ENCODE measurements at places on chromosomes 12 and 14. TPM values are rescaled to one million over a fixed set of nuclear protein-coding genes. Genes with fewer than 3 reads are reported as not detected.

DNA sequence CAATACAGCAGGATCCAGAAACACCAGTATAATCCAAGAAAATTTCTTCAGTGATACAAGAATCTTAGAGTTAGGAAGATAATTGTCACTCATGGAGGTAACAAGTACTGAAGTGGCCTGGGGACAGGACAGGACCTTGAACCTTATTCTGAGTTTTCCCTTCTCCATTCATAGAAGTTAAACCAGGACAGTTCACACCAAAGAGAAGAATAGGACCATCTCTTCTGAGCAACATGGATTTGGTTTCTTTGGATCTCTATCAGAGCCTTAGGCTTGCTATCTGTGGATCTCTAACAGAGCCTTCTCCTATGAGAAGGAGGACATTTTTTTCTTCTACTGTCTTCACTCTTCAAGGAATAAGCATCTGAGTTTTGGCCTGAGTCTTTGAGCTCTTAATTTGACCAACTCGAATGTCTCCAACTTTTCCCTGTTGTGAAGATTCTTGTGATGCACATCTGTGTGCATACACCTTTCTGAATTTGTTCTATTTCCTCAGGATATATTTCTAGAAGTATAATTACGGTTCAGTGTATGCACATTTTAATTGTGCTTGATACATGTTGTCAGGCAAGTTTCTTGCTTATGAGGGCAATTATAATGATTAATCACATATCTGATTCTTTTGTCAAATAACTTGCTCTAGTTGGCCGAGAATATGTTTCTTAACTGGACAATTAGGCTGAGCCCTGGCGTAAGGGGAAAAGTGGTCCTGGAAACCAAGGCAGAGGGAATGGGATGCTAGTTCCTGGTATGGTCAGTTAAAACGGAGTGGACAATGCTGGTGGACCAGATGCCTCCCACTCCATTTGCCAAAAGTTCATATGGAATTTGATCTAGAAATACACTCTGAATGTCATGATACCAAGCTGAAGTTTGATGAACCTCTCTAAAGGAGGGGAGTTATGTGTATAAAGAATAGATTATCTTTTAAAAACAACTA is 6.6 kb downstream of the KRT6A start:
- DNase-seq: no peak

DNA sequence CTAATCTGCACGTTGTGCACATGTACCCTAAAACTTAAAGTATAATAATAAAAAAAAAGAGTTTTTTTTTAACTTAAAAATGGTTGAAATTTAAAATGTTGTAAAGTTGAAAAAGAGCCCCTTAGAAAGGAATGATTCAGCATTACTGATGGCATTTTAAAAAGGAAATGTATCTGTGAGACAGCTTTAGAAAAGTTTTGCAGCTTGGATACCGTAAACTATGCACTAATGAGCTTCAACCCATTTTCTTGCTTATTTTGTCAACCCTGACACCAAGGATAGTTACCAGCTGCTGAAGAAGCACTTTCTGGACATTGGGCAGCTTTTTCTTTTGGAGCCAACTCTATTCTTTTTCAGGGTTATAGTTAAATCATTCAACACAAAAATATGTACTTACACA is 4.3 kb downstream of the BICD1 start:
- DNase-seq: no peak

GRCh38 chr12:90854136-90854689 is 100.8 kb downstream of the CCER1 start:
- no peak for DNase-seq

Gene RHOJ
- 5.3 TPM for total RNA-seq

GRCh38 chr14:73744874-73745529 is 30.8 kb upstream of the PNMA1 start:
- DNase-seq: peak; percentile 70

Gene BHLHE41
- 5.7 TPM for total RNA-seq

DNA sequence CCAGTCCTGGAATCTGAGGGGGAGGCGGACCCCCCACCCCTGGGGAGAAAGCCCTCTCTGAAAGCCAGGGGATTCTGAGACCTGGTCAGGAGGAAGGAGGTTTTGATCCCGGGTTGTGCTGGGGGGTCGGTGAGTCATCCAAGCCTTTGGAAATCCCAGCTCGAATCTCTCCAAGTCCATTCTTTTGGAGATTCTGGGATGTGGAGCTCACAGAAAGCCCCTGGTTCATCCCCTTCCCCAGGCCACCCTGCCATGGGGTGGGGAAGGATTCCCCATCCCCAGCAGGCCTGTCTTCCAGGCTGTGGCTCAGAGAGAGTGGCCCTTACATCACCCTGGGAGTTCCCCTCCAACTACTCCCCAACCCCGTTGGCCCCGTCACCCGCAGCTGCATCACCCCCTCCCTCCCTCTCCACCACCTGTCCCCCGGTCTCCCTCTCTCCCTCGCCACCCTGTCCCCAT is 14.3 kb downstream of the EXOC3L4 start:
- no peak for DNase-seq

- DNase-seq: no peak
Observed at GRCh38 chr14:59481407-59481806, 2.8 kb downstream of the L3HYPDH start.

Gene LUM
- 175 TPM for total RNA-seq

DNA sequence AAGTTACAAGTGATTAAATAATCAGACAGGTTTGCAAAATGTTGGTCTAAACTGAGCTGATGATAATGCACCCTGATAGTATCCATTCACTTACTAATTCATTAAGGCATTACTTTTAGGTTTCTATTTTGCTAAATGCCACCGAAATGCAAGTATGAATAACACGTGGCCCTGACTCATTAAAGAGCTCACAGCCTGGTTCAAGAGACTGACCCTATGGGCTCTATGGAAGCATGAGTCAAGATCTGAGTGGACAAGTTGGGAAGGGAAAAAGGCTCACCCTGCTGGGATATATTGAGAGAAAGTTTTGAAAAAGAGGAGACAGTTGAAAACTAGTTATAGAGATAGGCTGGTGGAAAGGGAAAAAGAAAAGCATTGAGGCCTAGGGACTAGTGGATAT is 14.8 kb upstream of the LRRC9 start:
- no peak for DNase-seq

DNA sequence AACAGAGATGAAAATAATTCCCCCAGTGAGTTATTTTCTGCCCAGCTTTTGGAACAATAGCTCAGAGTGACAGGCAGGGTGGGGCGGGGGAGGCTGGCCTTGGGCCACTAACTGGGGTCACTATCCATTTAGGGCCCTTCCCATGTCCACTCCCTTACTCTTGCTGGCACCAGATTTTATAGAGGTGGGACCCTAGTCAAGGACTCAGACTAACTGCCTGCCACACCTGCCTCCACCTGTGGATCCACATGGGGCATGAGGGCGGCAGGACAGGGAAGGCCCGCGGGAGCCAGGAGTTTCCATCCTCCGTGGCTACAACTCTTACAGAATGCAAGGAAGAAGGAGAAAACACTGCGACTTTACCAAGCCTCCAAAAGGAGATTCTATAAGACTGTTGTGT is 10.1 kb downstream of the VDR start:
- peak; percentile 21 for DNase-seq

Gene FBRSL1
- 5.1 TPM for total RNA-seq

Gene GYS2
- not detected for total RNA-seq

Gene TMEM132C
- 1.7 TPM for total RNA-seq

GRCh38 chr12:132827763-132828703 is 636 bp downstream of the GOLGA3 start:
- DNase-seq: no peak

- no peak for DNase-seq
Observed at GRCh38 chr12:89389755-89390661, 37.7 kb upstream of the DUSP6 start.

DNA sequence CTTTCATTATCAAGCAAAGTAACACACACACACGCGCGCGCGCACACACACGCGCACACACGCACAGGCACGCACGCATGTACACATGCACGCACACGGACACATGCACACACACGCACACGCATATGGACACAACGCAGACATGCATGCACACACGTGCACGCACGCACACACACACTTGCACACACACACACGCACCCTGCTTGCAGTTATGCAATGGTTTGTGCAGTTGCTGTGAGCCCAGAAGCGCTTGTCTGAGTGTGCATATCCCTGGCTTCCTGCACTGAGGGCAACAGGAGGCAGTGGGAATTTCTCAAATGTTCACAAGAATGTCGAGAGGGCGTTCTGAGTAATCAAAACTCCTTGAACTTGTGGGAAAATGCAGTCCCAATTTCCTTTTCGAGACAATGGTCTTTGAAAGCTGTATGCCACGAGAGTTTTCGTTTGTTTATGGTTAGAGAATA is 41.6 kb downstream of the NFKBIA start:
- DNase-seq: no peak

GRCh38 chr12:29957835-29958234 is 174.1 kb upstream of the TMTC1 start:
- no peak for DNase-seq

Gene CYP46A1
- 1.3 TPM for total RNA-seq

Measured in sigmoid colon (tissue), 7 donors.